Spinal cord (tissue), 10 donors: ENCODE measurements at places on chromosomes 11 and 22.

GRCh38 chr11:64875369-64876228 is 2.8 kb downstream of the EHD1 start:
- no peak for DNase-seq

DNA sequence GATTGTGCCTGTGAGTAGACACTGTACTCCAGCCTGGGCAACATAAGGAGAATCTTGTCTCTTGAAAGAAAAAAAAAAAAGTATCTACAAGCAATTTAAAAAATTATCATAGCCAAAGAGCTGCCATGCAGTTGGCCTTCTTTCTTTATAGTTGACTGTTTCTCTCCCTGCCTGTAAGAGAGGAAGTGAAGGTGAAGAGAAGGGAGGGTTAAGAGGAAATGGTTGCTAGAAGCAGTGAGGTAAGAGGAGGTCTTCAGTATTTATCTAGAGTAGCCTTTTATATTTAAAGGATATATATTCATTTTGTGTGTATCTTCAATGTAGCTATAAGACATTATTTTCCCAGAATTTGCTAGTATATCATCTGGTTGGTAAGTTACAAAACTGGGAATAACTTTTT is 217.9 kb downstream of the TMEM135 start:
- DNase-seq = no peak

GRCh38 chr11:75142714-75143419 is 8.0 kb upstream of the SLCO2B1 start:
- DNase-seq = no peak

DNA sequence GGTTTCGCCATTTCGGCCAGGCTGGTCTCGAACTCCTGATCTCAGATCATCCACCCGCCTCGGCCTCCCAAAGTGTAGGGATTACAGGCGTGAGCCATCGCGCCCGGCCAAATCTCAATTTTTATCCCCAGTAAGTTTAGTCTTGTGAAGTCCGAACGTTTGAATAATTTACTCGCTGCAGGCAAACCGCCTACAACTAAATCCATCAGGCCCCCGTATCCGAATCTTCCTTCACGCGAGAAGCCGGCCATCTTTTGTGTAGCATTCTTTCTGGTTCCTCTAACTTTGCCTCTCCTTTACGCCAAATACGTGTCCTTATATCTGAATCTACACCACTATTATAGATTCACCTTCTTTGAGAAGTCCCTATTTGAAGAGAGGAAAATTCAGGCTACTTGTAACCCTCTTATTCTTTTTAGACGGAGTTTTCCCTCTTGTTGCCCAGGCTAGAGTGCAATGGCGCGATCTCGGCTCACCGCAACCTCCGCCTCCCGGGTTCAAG is 581 bp upstream of the EIF3L start:
- DNase-seq = peak; percentile 34

GRCh38 chr22:19086417-19086816 is 35.8 kb downstream of the DGCR2 start:
- DNase-seq = no peak

DNA sequence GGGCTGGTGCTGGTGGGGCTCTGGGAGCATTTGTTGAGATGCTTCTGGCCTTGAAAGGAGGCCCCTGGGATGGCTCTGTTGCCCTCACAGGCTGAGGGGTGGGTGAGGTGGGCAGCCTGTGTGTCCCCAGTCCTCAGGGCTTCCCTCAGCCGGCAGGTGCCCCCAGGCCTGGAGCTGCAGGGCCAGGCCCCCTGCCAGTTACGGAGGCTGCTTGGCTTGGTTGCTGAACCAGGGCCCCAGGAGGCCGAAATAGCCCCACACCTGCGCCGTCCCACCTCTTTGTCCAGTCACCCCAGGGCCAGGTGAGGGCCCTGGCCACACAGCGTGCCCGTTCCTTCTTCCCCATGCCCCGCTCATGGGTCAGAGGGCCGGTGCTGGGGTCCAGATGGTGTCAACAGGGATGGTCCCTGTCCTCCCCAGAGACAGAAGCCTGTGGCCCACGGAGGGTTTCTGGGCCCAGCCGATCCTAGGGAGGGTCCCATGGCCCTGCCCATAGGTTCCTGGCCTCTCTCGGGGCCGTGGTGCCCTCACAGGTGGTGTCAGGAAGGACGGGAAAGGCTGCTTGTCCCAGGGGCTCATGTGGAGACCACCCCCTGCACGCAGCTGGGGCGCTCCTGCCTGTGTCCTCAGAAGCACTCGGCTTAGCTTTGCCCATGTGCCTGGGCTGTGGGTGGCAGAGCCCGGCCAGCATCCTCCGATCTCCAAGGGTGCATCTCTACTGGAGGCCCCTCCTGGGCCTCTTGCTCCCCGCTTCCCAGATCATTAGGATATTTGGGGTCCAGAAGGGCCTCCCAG is 9.2 kb upstream of the TSSC4 start:
- DNase-seq = no peak

DNA sequence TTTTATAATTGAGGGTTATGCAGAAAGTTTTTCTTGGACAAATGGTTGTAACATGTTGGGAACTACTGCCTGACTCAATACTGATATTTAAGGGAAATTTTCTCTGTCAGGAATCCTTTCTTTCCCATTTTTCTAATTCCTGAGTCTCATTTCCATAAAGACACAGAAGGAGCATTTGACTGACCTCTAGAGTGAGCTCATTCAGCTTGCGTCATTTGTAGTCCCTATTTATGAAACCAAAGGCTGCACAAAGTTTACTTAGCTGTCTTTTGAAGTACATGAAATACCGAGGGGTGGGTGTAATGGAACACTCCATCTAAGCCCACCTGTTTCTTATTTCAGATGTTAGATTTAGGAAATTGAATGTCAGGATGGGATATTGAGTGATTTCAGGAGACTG is 359.5 kb upstream of the C11orf87 start:
- DNase-seq = no peak
